ENCODE measurements at places on chromosomes 5 and 9. TPM values are rescaled to one million over a fixed set of nuclear protein-coding genes. Genes with fewer than 3 reads are reported as not detected.

Gene POLR1E
- total RNA-seq: 37.4 TPM

Gene GPRIN1
- 0.73 TPM for total RNA-seq

GRCh38 chr5:52269401-52269800 lies 518.3 kb upstream of the ITGA1 start:
- H3K36me3 ChIP-seq: no peaks in the 10 kb centered on the region
- H3K27me3 ChIP-seq: no peaks in the 10 kb centered on the region
- H3K4me3 ChIP-seq: no peak overlapping the region
- no peak overlapping the region for H3K27ac ChIP-seq

DNA sequence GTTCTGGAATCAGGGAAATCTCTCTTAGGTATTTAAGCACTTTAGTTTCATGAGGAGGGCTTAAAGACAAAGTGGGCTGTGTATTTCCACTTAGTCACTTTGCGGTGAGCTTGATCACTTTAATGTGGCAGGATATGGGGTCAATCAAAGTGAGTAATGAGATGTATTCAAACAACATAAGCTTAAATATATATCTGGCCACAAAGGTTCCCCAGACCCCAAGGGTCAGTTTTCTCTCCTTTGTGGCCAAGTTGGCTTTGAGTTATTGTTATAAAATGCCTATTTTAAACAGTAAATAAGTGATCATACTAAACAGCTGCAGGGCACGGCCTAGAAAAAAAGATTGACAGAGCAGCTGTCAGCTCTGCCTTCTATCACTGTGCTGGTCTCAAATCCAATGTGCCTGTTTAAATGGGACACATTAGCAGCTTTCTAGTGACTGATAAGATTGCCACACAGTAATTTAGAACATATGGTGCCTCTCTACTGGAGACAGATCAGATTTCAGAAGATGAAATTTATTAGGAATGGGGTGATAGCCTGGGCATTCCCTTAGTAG lies 363.9 kb downstream of the AGTPBP1 start:
- H3K36me3 ChIP-seq: no peaks in the 10 kb centered on the region
- H3K4me3 ChIP-seq: no peak overlapping the region
- no peaks in the 10 kb centered on the region for H3K4me1 ChIP-seq
- no peak for DNase-seq
- H3K27me3 ChIP-seq: no peaks in the 10 kb centered on the region

DNA sequence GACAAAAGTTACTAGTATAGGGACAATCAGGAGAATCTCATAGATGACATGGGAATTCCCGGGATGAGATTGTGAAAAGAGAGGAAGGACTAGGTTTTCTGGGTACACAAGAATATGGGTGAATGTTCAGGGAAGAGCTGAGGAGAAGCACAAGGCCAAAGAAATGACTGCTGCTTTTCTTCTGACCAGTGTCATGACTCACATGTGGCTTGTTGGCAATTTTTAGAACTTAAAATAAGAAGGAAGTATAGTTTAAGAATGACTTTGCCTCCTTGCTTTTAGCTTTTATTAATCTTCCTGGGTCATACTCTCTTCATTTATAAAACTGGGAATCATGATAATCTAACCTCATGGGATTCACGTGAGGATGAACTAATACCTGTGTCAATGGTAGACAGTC lies 652.4 kb upstream of the MEF2C start:
- no peak for DNase-seq
- no peaks in the 10 kb centered on the region for H3K27me3 ChIP-seq

GRCh38 chr5:36206913-36207312 lies 34.8 kb downstream of the NADK2 start:
- peaks cover 19% of the 10 kb centered on the region for H3K36me3 ChIP-seq
- no peak overlapping the region for H3K4me3 ChIP-seq
- no peaks in the 10 kb centered on the region for H3K27me3 ChIP-seq
- no peaks in the 10 kb centered on the region for H3K4me1 ChIP-seq

DNA sequence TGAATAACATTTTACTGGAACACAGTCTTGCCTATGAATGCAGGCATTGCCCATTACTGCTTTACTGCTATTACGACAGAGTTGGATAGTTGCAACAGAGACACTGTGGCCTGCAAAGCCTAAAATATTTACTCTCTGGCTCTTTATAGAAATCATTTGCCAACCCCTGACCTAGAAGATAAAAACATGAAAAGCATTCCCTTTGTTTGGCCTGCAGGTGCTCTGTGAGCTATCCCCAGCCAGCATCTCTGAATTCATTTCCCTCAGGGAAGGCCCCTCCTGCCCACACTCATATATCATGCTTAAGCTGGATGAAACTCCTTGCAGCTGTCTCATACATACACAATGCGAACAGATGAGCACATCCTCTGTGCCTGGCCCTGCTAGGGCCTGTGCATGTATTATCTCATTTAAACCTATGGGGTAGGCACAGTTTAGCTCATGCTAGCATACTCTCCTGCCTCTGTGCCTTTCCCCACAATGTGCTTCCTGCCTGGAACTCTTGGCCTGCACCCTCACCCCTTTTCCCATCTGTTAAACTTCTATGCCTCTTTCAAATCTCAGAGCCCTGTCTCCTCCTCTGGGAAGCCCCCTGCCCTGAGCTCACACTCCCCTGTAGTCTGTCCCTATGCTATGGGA lies 193.1 kb downstream of the PAX5 start:
- no peaks in the 10 kb centered on the region for H3K36me3 ChIP-seq
- no peak overlapping the region for H3K27ac ChIP-seq
- H3K4me3 ChIP-seq: no peak overlapping the region
- no peaks in the 10 kb centered on the region for H3K4me1 ChIP-seq

- H3K36me3 ChIP-seq: no peaks in the 10 kb centered on the region
- H3K4me3 ChIP-seq: no peak overlapping the region
- no peaks in the 10 kb centered on the region for H3K27me3 ChIP-seq
- peak; percentile 14 for DNase-seq
These were observed 83.9 kb upstream of the GRAMD2B start for GRCh38 chr5:126339215-126339805.

DNA sequence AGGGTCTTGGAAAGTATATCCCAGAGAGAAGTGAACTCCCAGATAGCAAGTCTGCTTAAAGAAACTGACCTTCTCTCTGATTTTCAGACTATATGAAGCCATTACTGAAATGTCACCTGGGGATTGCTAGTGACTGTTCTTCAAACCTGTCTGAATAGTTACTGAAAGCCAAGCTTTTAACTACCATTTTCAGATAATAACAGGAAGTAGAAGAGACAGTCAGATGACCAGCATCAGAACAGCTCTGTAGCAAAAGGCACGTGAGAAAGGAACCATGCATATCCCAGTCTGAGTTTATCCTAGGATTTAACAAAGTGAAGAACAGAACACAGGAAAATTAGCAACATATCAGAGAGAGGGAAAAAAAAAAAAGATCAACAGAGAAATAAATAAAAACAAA lies 74.9 kb upstream of the SELENOP start:
- peaks cover 3% of the 10 kb centered on the region for H3K27me3 ChIP-seq
- no peak for DNase-seq
- H3K4me1 ChIP-seq: no peaks in the 10 kb centered on the region
- H3K4me3 ChIP-seq: no peak overlapping the region

- no peaks in the 10 kb centered on the region for H3K36me3 ChIP-seq
- no peaks in the 10 kb centered on the region for H3K4me1 ChIP-seq
- H3K4me3 ChIP-seq: no peak overlapping the region
- no peak for DNase-seq
These were observed 181.8 kb upstream of the MEF2C start for GRCh38 chr5:89064736-89065135.

Gene PCDH12
- 0.09 TPM for total RNA-seq

Gene PRUNE2
- 0.61 TPM for total RNA-seq

- DNase-seq: no peak
- no peaks in the 10 kb centered on the region for H3K4me1 ChIP-seq
- H3K27me3 ChIP-seq: peaks cover 3% of the 10 kb centered on the region
These were observed 21.6 kb upstream of the GLDC start for GRCh38 chr9:6667080-6667479.

DNA sequence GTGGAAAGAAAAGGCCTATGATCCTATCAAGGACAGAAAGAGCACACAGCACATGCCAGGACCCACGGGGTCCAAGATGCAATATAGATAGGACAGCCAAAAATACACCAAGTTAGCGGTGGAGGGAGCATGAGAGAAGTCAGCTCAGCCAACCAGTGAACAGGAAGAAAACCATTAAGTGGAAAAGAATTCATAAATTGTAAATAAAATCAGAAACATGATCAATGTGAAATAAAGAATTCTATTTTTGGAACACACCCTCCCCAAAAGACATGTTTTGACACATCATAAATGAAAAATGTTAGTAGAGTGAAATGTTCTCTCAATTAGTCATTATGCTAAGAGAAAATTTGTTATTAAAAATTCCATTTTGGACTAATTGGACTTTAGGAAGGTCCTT lies 35.6 kb downstream of the ATPSCKMT start:
- DNase-seq: no peak
- no peak overlapping the region for H3K27ac ChIP-seq
- no peaks in the 10 kb centered on the region for H3K36me3 ChIP-seq

Gene IFNK
- total RNA-seq: not detected

DNA sequence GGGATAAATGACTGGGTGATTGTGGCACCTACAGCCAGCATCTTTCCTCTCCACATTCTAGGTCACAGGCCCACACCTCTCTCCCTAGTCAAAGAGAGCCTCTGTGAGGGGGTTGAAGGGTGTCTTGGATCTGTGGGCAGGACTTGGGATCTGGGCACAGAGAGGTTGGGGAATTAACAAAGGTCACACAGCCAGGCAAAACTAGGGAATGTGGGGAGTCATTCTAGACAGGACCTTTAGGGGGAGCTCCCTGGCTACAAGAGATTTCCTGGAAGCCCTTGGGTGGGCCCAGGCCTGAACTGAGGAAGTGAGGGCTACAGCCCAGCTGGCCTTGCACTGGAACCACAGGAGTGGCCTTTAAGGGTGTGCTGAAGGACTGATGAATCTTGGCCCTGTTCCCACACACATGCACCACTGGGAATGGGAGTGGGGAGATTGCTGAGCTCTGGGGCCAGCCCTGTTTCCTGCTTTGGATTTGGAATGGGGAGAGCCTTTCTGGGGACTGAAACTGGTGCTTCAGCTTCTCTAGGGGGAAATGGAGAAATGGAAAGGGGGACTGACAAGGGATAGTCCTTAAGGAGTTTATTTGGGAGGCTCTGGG lies 12.4 kb upstream of the CXXC5 start:
- peak overlapping the region; percentile 79 for H3K27ac ChIP-seq
- H3K36me3 ChIP-seq: no peaks in the 10 kb centered on the region
- H3K4me1 ChIP-seq: peaks cover 59% of the 10 kb centered on the region
- H3K4me3 ChIP-seq: no peak overlapping the region
- no peak for DNase-seq
